Activated T-cell treated with anti-CD3 and anti-CD28 coated beads, Interleukin-2, amount 50 U/mL, for 4 hours (primary cell): ENCODE measurements at places on chromosomes 6 and 20. TPM values are rescaled to one million over a fixed set of nuclear protein-coding genes. Genes with fewer than 3 reads are reported as not detected.

DNA sequence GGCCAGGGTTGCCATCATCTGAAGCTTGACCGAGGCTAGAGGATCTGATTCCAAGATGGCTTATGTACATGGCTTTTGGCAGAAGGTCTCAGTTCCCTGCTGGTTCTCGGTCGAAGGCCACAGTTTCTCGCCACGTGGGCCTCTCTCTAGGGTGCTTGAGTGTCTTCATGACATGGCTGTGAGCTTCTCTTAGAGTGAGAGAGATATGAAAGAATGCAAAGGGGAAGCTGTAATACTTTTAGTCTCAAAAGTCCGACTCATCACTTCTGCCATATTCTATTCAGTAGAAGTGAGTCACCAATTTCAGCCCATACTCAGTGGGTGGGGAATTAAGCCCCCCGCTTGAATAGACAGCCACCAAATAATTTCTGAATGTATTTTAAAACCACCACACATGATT, 94.2 kb downstream of the UTRN start:
- no peak for DNase-seq

- DNase-seq = no peak
Measured at GRCh38 chr20:48901326-48901725, 20.2 kb upstream of the ARFGEF2 start.

DNA sequence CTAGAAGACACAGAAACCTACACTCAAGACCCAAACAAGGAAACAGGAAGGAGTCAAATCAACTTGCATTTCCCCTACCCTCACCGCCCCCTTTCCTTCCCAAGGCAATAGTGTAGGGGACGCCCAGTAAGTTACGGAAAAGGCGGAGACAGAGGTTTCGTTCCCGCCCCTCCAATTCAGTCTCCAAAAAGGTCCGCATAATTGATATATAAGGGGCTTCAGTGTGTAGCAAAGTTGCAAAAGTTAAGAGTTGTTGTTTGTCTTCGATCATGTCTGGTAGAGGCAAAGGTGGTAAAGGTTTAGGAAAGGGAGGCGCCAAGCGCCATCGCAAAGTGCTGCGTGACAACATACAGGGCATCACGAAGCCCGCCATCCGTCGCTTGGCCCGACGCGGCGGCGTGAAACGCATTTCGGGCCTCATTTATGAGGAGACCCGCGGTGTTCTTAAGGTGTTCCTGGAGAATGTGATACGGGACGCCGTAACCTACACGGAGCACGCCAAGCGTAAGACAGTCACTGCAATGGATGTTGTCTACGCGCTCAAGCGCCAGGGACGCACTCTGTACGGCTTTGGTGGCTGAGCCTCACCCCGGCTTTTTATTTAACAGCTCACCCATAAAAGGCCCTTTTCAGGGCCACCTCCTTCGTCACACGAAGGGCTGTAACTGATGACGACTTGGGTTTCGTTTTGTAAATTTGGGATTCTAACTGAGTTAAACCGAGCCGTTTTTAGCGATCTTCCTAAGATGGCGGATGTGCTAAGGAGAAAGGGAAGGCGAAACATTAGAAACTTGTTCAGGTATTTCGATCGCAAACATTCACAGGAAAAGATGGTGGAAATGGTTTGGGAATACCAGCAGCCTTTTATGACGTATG, 124.6 kb upstream of the BTN3A2 start:
- DNase-seq = peak; percentile 44

GRCh38 chr20:2879146-2879545, 5.9 kb downstream of the PTPRA start:
- DNase-seq = no peak

- DNase-seq = peak; percentile 31
Measured at GRCh38 chr20:35616465-35617396, 1.1 kb downstream of the SPAG4 start.

- no peak for DNase-seq
Measured at GRCh38 chr20:34459209-34459897, 56.9 kb upstream of the DYNLRB1 start.

DNA sequence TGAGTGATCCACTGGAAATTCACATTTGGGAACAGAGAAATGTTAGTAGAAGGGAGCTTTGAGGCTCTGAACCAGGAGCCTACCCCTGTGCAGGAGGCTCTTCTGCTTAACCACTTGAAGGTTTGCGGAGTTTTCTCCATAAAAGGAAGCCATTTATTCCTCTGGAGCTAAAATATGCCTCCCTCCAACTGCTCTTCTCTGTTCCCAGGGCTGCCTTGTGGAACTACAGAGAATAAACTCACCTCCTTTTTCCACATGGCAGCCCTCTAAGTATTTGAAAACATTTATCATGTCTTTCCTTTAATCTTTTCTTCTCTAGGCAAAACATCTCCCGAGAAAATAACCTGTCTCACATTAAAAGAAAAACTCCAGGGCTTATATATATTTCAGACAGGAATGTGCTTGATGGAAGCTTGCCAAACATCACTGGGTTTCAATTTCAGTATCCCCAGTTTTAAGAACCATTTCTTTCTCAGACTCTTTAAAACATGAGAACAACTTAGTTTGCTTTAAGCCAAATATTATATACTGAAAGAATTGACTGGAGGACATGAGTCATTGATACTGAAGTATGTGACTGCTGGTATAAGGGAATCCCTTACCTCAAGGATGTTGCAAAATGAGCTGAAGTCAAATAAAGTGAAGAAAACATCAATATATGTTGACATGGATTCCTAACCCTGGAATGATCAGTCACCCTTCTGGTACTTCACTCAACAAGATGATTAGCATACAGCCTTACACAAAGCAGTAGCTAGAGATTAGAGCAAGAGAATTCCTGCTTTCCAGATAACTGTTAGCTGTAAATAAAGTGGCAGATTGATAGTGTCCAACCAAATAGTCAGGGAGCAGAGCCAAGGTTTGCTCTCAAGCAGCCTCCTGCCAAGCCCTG, 74.0 kb downstream of the ZBTB2 start:
- no peak for DNase-seq

- DNase-seq = no peak
Measured at GRCh38 chr6:155472886-155473285, 17.2 kb upstream of the NOX3 start.

DNA sequence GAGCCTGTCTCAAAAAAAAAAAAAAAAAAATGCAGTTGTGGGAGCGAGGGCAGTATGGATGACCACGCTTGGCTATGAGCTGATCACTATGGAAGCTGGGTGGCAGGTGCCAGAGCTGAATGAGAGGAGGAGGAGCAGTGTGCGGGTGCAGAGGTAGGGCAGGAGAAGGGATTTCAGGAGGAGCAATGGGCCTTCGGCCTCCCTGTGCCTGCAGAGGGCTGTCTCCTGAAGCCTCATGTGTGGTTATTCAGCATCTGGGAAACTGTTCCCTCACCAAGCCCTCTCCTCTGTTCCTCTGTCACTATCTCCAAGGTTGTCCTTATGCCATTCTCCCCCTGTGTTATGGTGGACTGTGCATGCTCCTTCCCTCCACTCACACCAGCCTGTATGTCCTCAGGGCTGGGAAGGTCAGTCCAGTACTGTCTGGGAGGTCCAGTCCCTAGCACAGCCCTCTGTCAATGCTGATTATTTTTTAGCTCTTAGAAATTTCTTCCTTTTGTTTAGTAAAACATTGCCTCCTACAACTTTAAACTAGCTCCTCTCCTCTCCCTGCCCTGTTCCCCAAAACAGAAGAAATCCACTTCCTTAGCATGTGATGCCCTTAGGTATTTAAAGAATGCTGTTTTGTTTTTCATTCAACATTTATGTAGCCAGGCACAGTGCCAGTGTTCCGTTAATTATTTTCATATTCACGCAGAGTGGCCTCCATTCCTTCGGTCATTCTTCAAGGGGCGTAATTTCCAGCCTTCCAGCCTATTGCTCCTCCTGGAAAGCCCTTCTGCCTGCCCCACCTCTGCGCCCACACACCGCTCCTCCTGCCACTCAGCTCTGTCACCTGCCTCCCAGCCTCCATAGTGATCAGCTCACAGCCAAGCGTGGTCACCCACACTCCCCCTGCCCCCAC, 48.9 kb downstream of the CNBD2 start:
- no peak for DNase-seq

DNA sequence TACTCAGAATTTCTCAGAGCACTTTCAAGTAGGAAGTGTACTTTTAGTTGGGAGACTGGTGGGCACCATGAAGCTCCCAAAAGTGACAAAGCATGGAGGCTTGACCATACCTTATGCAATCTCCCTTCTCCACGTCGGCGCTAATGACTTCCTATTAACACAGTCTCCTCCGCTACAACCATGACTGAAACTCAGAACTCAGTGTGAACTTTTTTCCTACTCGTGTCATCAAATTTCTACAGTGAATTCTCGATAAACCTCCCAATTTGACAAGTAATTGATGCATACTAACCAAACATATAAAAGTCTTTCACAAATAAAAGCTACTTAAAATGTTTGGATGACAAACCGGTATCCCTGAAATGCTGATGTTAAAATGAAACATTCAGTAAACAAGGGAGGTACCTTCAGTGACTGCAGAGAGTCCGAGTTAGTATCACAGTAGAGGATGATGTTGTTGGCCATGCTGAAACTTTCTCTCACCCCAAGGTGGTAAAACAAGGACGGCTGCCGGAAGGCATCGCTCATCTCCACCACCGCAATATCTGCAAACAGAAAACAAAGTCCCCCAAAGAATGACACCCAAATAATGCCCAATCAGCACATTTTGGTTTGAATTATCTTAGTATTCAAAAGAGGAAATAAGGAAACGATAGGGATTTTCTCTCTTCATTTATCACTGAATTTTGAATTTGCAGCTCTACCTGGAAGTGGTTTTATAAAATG, 72.1 kb downstream of the MAP3K5 start:
- no peak for DNase-seq

DNA sequence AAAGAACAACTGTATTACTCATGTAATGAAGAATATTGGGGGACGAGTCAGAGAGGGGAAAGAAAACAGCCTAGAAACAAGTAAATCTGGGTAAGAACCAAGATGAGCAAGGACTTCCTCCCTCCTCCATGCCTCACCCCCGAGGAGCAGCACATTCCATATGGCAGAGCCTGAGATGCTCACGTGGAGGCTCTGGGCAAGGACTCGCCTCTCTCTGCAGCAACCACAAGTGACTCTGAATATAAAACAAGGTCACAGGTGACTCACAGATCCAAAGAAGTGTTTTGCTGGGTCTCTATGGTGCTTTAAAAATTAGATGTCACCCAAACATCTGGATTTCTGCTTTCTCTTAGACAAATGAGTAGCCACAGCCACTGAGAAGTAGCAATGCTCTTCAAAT, 453.0 kb upstream of the SULF2 start:
- no peak for DNase-seq

DNA sequence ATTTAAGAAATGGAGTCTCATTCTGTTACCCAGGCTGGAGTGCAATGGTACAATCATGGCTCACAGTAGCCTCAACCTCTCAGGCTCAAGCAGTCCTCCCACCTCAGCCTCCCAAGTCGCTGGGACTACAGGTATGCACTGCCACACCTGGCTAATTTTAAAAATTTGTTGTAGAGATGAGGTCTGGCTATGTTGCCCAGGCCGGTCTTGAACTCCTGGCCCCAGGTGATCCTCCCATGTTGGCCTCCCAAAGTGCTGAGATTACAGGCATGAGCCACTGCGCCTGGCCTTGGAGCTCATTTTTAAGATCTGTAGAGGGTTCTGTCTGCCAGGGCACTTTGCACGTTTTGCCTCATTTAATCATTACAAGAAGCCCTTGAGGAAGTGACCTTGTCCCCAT, 17.5 kb downstream of the ZC3H12D start:
- DNase-seq = no peak

DNA sequence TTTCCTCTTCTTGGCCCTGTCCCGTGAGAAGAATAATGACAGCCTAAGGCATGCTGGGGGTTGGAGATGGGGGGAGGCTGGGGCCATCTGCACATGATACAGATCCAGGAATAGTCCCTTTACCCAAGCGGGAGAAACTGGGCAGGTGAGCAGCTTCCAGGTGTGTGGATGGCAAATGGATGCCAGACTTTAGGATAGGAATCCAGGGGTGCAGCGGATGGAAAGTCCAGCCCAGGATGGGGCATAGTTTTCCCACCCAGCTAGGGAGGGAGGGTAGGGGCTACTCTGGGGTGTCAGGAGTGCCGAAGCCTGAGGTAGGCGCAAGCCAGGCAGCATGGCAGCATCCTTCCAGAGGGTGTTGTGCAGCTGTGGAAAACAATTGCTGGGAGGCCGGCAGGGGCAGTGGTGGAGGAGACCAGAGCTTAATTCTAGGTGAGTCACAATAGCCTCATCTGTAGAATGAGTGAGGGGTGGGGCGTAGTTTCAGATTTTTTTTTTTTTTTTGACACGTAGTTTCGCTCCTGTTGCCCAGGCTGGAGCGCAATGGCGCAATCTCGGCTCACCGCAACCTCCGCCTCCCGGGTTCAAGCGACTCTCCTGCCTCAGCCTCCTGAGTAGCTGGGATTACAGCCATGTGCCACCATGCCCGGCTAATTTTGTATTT, 15.4 kb upstream of the FAM110A start:
- DNase-seq = no peak

DNA sequence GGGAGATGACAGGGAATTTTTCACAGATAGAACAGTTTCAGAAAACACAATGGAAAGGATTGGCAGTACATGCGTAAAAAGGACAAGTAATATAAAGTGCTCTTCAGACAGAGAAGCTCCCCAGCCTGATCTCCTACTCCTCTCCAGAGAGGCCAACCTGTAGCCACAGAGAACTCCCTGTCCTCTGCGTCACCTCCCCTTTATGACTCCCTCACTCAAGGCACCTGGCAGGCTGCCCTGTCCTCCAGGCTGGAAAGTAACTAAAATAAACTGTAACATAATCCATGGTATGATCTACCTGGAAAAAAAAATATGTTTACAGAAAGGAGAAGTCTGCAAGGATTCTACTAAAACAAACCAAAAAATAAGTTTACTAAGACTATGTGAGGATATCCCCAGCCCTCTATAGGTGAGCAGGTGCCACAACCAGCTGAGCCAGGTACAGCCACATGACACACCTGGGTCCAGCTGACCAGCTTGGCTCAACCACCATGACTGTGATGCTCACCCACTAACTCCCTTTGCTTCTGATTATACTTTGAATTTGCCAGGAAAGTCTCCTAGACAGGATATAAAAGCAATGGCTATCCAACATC, 29.2 kb downstream of the MBOAT1 start:
- DNase-seq = no peak

- no peak for DNase-seq
Measured at GRCh38 chr6:39791850-39792539, at the start of gene DAAM2. TSS of gene DAAM2 (plus strand) at chr6:39792376. CDS start at chr6:39856303, 63,927 bp downstream.

- no peak for DNase-seq
Measured at GRCh38 chr6:132733814-132734213, 20.0 kb upstream of the VNN1 start.

GRCh38 chr6:47106216-47106615, 64.1 kb upstream of the ADGRF1 start:
- no peak for DNase-seq

NRN1 gene
- 0.22 TPM for total RNA-seq

APCDD1L gene
- total RNA-seq = not detected

ZBP1 gene
- total RNA-seq = 0.13 TPM

LY6G5C gene
- 2.3 TPM for total RNA-seq

SFTA2 gene
- total RNA-seq = not detected

FAM209A gene
- total RNA-seq = 1.4 TPM

EYA2 gene
- total RNA-seq = not detected

BPIFB2 gene
- not detected for total RNA-seq

BPIFB1 gene
- total RNA-seq = not detected

HEY2 gene
- 0.10 TPM for total RNA-seq
